ENCODE measurements at places on chromosomes 5 and 9.

DNA sequence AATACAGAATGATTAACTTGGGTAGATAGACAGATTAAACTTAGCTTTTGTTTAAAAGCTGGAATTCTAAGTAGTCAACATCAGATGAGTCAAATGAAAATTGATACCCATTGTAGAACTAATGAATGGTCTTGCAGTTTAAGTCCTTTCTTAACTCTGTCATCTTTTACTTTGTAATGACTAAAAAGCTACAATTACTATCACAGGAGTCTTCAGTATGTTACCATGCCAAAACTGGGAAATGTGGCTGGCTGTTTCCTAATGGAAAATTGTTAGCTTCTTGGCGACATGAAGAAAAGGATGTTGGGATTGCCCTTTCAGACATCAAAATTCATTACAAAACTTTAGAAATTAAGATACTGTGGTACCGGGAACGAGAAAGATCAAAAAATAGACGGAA, 20.2 kb upstream of the ANXA1 start:
- DNase-seq, result no peak

DNA sequence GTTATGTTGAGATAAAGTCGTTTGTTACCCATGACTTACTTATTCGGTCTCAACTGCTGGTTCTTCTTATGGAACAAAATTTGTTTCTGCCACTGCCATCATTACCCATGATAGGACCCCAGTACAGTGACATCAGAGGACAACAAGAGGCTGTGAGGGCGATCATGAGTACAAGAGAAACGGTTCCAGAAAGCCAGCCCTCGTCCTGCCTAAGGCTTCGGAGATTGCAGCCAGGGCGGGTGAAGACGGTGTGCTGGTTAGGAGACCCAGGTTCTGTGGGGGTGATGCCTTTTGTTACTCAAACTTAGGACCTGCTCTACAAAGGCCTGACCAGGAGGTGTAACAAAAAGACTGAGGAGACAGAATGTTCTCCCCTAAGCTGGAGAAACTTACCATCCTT, 10.9 kb downstream of the FYB1 start:
- no peak for DNase-seq

GRCh38 chr5:76134646-76135045, 51.5 kb downstream of the SV2C start:
- DNase-seq, result no peak

DNA sequence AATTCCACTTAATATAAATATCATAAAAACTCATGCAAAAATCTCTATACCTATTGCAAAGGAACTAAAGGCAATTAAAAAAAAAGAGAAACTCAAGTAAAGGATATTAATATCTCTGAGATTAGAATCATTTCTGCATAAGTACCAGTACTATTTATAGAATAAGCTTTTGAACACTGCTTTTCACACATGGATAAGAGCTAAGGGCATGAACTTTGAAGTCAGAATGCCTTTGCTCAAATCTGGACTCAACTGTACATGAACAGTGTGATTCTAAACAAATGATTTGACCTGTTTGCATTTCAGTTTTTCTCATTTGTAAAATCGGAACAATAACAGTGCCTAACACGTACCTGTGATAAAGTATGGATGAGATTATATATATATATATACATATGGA, 255.9 kb downstream of the EFNA5 start:
- no peak for DNase-seq

- no peak for DNase-seq
Observed at GRCh38 chr9:93436218-93436617, 15.3 kb upstream of the FAM120A start.

GRCh38 chr5:177311392-177311722, 341 bp downstream of the MXD3 start:
- DNase-seq, result no peak

- DNase-seq, result no peak
Observed at GRCh38 chr9:98108531-98109031, 10.4 kb downstream of the TRIM14 start.

DNA sequence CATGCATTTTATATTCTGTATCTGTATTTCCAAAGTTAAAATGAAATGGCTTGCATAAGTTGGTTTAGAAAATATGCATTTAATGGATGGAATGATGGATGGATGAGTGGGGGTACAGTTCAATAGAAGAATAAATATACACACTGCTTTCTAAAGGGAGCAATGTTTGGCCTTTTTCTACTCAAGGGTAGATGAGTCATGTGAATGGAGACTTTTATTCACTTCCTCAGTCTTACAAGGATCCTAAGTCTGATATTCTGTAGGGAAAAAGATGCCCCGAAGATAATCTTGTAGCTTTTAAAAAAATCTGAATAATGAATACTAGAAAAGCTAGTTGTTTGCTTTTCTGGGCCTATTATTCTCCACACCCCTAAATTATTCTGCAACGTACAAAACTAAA, 2112.1 kb downstream of the MAT2B start:
- DNase-seq, result no peak

GRCh38 chr9:121593066-121593465, 58.4 kb upstream of the DAB2IP start:
- no peak for DNase-seq

GRCh38 chr5:9388941-9389674, 156.8 kb downstream of the SEMA5A start:
- DNase-seq, result no peak

DNA sequence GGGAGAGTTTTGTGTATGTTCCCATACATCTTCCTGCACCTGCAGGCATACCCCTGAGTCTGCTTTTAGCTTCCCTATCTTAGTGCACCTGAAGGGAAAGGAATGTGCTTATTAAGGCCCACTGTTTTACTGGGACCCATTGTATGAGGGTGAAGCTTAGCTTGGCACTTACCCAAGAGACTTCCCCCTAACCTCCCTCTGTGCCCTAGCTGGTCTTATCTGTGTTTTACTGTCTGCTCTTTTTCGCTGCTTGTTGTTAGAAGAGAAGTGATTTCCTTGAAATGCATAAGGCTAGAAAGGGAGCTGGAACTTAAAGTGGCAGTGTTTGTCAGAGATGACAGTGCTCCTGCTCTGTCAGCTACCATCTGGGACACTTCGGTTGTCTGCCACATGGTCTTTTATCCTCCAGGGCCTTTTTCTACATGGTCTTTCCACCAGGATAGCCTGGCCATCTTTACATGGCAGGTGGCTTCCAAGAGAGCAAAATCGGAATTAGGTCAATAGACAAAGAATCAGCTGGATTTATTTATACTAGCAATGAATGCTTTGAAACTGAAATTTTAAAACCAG, 122.5 kb upstream of the SLC44A1 start:
- no peak for DNase-seq

- no peak for DNase-seq
Observed at GRCh38 chr9:37486616-37487548, 1.1 kb downstream of the POLR1E start.

GRCh38 chr5:131206772-131207171, 36.0 kb downstream of the LYRM7 start:
- no peak for DNase-seq

GRCh38 chr5:86244153-86244552, 373.6 kb upstream of the COX7C start:
- no peak for DNase-seq

DNA sequence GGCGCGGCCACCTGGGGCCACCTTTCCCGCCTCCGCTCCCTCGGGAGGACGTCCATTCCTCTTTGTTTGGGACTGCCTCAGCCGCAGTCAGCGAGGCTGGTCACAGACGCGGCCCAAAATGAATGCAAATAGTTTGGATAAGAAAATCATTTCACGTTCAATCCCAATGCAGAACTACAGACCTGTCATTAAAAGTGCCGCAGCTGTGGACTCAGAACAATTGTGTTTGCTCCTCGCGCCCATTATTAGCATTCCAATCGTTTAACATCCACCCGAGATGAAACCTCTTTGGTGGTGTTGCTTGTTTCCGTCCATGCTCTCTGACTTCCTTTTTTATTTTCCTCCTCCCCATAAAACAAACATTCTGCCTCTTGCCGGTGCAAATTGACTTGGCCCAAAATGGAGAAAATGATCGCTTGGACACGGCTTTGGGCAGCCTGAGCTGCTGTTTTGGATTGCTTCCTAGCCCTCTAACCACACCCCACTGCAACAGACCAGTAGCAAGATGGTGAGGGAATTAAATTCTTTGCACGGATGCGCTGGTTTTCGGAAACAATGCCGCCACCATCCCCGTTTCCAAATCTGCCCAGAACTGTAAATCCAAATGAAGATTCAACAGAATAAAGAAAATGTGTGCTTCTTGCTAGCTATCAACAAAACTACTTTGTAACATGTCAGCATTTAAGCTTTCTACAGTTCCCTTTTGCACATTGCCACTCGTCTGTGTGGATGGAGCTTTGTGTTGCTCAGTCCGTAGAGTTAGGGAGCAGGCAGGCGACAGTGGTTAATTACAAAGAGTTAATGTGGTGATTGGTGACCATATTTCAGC, 784 bp downstream of the NLN start:
- DNase-seq, result no peak

DNA sequence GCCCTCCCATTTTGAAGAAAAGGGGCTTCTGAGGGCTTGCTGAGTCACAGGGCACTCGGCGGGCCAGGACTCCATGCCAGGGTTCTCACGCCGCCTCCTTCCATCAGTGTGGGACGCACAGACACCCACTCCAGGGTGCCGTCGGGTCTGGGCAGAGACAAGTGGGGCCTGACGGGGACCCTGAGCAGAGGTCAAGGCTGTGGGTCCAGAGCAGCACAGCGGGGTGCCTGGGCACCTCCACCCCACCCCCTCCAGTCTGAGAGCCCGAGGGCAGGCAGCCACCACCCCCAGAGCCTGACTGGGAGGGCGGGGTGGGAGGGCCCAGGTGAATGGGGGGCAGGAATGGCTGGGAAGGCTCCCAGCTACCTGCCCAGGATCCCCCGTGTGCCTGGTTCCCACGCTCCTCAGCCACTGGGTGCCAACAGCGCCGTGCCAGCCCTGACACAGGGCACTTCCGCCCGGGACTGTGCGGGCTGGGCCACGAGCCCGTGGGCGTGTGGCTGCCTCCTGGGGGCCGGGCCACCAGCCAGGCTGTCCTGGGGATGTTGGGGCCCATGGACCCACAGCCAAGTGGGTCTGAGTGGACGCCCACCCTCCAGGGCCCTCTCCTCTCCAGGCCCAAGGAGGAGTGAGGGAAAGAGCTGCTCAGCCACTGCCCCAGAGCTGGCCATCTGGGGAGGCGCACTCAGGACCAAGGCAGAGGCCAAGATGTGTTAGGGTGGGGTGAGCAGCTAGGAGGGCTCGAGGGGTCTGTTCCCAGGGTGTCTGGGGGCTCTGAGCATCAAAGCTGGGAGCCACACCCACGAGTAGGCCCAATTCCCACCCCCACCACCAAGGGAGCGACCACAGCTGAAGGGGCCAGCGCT, 10.1 kb upstream of the NRARP start:
- DNase-seq, result no peak

Measured in stimulated activated CD8-positive, alpha-beta memory T cell treated with anti-CD3 and anti-CD28 coated beads, Interleukin-2, amount 100 ng/mL, for 1 hour (primary cell).